ELF-1 (cell line): ENCODE measurements at places on chromosomes 16 and 17.

DNA sequence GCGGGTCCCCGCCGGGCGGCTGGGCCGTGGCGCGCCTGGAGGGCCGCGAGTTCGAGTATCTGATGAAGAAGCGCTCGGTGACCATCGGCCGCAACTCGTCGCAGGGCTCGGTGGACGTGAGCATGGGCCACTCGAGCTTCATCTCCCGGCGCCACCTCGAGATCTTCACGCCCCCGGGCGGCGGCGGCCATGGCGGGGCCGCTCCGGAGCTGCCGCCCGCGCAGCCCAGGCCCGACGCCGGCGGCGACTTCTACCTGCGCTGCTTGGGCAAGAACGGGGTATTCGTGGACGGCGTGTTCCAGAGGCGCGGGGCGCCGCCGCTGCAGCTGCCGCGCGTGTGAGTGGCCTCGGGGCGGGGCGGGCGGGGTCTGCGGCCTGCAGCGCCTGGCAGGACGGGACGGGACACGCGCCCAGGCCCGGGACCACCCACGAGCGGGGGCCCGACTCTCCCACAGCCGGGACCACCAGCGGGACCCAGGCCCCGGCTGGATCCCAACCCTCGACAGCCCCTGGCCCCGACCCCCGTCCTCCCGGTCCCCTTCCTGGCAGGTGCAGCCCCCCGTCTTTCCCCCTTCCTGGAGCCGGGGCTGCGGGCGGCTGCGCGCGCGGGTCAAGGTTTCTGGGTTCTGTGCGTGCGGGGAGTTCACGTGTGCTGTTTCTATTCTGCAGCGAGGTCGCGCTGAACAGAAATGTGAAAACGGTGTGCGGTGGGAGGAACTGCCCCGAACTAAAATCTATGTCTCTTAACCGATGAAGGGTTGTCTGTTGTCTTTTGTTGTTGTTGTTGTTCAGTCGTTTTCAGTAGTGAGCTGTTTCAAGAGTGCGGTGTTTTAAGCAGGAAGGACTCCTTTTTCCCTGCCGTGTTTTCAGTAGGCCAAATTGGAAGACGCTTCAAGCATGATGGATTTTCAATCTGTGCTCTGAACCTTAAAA, 705 bp downstream of the FOXK2 start:
- DNase-seq: peak; percentile 27

DNA sequence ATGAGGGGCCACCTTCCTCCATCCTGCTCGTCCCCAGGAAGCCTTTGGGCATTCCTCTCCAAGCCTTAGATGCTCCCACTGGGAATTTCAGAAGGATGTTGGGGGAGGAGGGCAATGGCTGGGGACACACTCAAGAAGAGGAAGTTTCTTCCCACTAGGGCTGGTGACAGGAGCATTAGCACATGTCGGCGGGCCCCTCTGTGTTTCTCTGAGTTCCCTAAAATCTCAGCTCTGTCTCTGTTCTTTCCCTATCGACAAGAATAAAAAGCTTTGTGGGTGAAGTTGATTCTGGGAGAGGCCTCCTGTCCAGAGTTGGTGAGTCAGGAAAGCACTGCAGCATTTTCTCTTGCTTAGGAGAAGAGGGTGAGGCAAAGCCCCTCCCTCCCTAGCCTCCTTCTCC, 19.7 kb upstream of the C17orf107 start:
- DNase-seq: no peak

DNA sequence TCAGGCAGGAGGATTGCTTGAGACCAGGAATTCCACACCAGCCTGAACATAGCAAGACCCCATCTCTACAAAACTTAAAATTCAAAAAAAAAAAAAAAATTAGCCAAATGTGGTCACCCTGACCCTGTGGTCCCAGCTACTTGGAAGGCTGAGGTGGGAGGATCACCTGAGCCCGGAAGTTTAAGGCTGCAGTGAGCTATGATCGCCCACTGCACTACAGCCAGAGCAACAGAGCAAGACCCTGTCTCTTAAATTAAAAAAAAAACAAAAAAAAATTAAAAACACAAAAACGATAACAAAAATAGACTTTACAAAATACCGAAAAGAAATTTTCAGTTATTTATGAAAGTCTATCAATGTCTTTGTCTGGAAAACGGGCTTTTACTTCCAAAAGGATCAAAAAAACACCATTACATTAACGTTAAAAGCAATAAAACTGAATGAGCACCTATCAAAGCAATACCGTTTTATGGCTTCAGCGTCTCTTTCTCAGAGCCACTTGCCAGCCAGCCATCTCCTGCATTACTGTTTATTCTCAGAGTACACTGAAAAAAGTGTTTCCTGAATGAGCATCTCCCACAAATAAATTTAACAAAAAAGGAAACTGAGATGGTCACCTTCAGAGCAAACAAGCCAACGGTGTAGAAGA, 6.1 kb downstream of the USP7 start:
- no peak for DNase-seq

DNA sequence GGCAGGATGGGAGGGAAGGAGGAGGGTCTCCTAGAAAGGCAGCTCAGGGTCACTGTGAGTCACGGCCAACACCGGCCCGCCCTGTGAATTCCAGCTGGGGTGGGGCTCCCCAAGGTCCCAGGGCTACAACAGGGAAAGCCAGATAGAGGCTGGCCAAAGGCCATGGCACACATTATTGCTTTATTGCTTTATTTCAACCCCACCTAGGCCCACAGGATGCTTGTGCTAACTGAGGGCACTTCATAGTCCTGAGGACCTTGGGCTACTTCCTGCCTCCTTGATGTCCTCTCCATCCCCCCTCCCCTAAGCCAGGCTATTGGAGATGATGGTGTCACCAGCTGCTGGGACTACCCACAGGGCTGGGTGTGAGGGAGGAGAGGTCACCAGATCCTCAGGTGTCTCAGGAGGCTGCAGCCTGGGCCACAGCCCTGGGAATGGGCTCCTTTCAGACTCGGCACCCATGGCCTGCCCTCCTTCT, 26.1 kb downstream of the LRRC75A start:
- DNase-seq: no peak

DNA sequence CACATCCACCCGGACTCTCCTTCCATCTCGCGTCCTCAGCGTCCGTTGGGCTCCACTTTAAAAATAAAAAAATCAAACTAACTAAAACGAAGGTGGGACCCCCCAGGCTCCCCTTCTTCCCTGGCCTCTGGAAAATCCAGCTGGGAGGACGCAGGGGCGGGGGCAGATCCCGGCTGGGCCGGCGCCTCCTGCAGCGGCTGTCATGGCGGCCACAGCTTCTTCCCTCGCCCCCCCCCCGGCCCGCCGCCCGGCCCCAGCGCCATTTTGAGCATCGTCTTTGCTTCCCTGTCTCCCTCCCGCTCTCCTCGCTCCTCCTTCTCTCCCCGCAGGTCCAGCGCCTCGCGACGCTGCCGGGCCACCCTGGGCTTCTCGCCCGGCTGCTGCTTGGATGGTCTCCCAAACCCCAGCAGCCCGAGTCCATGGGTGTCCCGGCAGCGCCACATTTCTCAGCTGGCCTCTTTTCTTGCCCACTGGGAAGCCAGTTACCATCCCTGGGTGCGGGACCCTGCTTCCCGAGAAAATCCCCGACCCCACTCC, 3.3 kb downstream of the HOXB2 start:
- no peak for DNase-seq

- DNase-seq: no peak
Measured at GRCh38 chr16:17566656-17567450, 96.1 kb upstream of the XYLT1 start.

- DNase-seq: no peak
Measured at GRCh38 chr17:66221755-66222530, 7.3 kb downstream of the APOH start.

- no peak for DNase-seq
Measured at GRCh38 chr17:68359791-68360535, 68.7 kb downstream of the ARSG start.

- no peak for DNase-seq
Measured at GRCh38 chr16:49349446-49350168, 24.0 kb upstream of the C16orf78 start.

DNA sequence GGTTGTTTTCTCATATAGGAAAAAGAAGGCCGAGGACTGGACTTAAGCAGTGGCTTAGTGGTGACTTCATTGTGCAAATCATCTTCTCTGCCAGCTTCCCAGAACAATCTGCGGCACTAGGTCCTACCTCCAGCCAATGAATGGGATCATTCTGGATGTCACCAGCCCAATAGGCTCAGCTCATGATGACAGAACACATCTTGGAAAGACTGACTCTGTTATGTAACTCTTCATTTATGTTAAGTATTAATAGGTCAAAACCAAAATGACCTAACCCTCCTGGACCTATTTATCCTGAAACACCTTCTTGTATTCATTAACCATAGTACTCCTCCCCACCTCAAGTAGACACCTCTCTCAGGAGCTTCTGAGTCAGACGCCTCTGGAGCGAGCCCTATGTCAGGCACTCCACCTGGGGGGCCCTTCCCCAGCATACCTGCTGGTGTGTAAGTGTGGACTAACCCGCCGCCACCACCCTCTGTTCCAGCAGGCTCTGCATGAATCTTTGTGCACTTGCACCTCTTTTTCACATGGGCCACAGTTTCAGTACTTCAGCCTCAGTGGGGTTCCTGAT, 7.2 kb downstream of the ARL2BP start:
- no peak for DNase-seq

DNA sequence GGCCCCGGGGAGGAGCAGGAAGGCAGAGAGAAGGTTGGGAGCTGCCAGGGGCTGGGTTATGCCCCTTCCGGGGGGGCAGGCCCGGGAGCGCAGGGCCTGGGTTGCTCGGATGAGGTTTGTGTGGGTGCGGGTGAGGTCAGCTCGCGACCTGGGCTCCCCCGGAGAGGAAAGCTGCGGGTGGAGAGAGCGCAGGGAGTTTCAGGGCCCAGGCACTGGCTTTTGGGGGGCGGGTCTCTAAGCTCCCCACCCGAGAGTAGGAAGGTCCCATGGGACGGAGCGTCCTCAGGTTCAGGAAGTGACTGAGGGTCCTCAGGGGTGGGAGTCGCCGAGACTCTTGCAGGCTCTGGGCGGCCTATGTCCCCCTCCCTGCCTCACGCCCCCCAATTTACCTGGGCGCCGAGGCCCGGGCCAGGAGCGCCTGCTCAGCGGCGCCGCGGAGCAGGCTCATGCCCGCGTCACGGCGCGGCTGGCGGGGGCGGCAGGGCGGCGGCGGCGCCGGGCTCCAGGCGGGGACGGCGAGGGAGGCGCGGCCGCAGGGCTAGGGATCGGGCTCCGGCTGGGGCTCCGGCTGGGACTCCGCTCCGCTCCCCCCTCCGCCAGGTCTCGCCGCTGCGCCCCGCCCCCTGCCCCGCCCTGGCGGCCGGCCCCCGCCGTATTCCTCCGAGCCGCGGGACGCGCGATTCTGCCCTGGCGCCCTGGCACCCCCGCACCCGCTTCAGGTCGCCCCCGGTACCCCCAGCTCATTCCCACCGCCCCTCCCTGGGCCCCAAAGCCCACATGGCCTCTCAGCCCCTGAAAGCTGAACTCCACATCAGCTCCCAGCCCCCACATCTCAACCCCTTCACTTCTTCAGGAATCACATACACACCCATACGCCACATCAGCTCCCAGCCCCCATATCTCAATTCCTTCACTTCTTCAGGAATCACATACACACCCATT, at the start of gene DOK4:
TSS of gene DOK4 (minus strand) at position 578 of the 942 bp plus-strand sequence. CDS start 6,986 bp downstream, outside the sequence.
- peak; percentile 23 for DNase-seq

- DNase-seq: no peak
Measured at GRCh38 chr17:27415120-27415795, 41.0 kb upstream of the KSR1 start.

GRCh38 chr17:17190188-17190587, 15.9 kb downstream of the PLD6 start:
- DNase-seq: no peak

- DNase-seq: no peak
Measured at GRCh38 chr17:66743511-66743910, 91.4 kb upstream of the CACNG5 start.

DNA sequence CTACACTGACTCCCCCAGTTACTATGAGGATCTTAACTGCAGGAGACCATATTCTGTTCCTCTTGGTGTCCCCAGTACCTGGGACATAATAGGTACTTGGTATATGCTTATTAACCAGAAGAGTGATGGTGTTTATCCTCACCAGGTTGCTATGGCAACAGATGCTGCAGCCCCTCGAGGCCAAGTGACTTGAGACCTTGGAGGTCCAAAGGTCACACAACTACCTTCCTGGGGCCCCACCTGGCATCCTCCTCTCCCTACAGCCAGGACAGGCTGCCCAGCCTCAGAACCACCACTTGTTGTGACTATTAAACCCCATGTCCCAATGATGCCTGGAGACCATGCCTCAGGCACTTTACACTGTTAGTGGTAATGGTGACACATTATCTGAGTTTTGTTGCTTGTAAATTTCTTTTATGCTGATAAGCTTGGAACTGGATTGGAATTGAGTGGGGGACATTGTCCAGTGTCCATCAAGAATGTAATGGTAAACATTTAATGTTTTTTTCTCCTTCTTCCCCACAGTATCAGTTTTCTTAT, 189.4 kb downstream of the CCDC182 start:
- no peak for DNase-seq

DNA sequence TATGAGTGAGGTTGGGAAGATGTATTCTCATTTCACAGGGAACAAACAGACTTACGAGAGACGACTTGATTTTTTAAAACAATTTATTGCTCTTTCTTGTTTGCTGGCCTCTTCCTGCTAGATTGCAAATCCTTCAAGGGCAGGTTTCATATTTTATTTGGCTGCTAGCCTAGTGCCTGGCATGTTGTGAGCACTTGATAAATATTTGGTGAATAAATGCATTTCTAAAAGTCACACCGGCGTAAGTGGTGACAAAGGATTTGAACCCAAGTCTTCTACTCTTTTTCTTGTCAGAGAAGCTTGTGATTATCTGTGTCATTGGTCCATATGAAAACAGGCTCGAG, 1.4 kb downstream of the WWP2 start:
- DNase-seq: no peak

- DNase-seq: peak; percentile 43
Measured at GRCh38 chr17:77006971-77007649, 133.7 kb upstream of the SEC14L1 start.
